Brain microvascular endothelial cell (primary cell): ENCODE measurements at places on chromosomes 13 and 19.

DNA sequence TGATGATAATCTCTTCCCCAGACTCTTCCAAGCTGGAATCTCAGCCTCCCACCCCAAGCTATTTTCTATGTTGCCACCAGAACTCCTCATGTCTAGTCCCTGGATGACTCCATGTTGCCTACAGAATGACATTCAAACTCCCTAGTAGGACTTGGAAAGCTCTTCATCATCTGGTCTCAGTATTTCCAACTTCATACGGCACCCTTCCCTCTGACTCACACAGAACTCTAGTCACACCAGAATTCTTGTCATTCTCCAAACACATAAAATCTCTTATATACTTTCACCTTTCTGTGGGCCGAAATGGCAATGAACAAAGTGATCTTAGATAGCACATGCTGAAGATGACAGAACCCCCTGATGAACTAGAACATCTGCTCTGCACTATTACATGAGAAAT is 86.2 kb downstream of the CAB39L start:
- peak; percentile 67 for DNase-seq

GRCh38 chr13:33918199-33918932 is 100.4 kb downstream of the RFC3 start:
- DNase-seq, result peak; percentile 71

DNA sequence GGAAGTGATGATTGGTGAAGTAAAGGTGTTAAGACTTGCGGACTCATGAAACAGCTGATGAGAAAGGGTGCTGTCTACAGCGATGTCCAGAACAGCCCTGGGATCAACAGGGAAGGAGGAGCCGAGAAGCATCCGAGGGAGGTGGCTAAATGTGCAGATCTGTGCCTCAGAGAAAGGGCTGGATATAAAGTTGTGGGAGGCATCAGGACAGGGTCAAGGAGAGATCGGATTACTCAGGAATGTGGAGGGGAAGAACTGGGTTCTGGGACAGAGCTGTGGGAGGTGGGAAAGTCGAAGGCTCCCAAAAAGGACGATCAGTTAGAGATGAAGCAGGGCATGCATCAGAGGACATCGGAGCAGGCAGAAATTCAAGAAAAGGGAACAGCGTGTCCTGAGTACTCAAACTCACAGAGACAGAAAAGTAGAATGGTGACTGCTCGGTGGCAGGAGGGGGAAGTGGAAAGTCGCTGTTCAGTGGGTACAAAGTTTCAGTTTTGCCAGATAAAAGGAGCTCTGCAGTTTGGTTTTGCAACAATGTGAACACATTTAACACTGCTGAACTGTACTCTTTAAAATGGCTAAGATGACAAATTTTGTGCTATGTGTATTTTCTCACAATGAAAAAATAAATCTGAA is 1.9 kb downstream of the SIGLEC14 start:
- DNase-seq, result no peak

DNA sequence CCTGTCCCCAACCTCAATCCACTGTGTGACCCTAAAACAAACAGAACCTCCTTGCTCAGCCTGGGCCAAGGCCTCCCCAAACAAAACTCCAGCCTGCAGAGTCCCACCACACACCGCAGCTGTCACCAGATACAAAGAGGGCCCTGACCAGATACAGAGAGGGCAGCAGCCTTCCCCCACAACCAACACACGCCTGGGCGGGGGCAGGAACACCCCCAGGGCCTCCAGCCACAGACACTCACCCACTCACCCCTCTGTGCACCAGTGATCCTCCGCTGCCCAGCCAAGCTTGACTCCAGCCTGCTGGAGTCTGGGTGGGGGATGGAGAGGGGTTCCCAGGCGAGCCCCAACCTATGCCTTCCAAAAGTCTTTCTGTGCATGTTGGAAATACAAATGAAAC is 5.9 kb upstream of the CIRBP start:
- DNase-seq, result no peak

- peak; percentile 46 for DNase-seq
Measured at GRCh38 chr19:35030257-35031071, at the start of gene SCN1B. Gene SCN1B (plus strand): TSS chr19:35030470. CDS start chr19:35030821, 351 bp downstream.

DNA sequence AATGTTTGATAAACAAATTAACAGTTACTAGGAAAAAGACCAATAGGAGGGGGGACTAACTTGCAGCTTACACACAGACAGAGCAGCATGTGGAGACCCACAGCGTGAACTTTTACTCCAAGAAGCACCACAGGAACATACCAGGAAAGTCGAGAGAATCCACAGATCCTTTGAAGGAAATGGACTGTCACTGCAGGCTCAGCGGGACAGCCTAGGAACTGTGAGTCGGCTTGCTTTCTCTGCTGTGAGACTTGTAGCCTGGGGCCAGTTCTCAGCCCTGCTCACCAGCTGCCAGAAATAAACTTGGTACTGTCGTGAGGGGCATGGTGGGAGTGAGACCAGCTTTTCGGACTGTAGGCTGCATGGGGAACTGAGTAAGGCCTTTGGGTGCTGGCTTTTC is 1211.5 kb downstream of the PCDH17 start:
- DNase-seq, result no peak

- DNase-seq, result peak; percentile 21
Measured at GRCh38 chr19:51807111-51807701, 12.2 kb downstream of the FPR3 start.

DNA sequence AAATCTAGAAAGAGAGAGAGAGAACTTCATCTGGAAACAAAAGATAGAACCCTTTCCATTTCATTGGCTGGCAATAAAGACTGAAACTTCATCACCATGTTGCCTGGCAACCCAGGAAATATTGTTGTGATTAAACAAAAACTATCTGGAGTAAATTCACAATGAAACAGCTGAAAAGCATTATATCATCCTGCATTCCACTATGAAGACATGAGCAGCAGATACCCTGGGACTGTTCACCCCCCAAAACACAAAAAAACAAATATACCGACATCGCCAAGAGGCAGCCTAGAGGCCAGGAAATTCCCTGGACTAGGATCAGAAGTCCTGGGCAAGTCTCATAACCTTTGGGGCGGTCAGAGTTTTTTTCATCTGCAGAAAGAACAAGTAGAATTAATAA is 158.3 kb downstream of the FOXO1 start:
- DNase-seq, result peak; percentile 87

DNA sequence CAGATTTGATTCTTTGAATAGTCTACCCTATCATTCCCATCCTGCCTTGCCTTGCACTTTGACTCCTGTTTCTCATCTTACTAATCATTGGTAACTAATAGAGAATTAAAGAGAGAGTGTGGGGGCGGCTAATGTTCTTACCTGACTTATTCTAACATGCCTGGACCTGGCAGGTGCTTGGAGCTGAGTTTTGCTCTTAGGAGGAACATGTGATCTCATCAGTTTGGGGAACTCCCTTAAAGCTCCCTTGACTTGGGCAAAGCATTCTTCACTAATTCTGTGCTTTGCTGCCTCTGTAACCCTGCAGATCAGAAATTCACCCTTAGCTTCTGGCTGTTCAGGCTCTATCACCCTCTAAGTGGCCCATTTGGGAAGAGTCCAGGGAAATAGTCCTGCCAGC is 861.1 kb downstream of the GPC5 start:
- DNase-seq, result no peak

DNA sequence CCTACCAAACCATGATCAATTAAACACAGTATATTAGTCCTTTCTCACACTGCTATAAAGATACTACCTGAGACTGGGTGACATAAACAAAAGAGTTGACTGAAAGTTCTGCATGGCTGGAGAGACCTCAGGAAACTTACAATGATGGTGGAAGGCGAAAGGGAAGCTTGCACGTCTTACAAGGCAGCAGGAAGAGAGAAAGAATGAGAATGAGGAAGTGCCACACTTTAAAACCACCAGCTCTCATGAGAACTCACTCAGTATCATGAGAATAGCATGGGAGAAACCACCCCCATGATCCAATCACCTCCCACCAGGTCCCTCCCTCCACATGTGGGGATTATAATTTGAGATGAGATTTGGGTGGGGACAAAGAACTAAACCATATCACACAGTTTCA is 324.9 kb upstream of the ZNF507 start:
- no peak for DNase-seq

GRCh38 chr13:30805132-30805537 is 69.8 kb downstream of the ALOX5AP start:
- DNase-seq, result no peak

DNA sequence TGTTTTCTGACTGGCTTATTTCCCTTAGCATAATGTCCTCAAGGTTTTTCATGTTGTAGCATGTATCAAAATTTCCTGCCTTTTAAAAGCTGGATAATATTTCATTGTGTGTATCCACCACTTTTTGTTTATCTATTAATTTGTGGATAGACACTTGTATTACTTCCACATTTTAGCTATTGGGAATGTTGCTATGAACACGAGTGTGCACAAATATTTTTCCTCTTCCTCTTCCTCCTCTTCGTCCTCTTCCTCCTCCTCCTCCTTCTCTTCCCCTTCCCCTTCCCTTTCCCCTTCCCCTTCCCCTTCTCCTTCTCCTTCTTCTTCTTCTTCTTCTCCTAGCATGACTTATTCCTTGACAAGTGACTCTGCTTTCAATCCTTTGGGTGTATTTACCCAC is 51.2 kb upstream of the KL start:
- DNase-seq, result no peak

GRCh38 chr13:79450110-79450509 is 30.8 kb upstream of the NDFIP2 start:
- no peak for DNase-seq

GRCh38 chr13:43963726-43964125 is 84.0 kb downstream of the LACC1 start:
- DNase-seq, result no peak

GRCh38 chr19:896434-896833 is 3.1 kb downstream of the RNU6-9 start:
- no peak for DNase-seq

DNA sequence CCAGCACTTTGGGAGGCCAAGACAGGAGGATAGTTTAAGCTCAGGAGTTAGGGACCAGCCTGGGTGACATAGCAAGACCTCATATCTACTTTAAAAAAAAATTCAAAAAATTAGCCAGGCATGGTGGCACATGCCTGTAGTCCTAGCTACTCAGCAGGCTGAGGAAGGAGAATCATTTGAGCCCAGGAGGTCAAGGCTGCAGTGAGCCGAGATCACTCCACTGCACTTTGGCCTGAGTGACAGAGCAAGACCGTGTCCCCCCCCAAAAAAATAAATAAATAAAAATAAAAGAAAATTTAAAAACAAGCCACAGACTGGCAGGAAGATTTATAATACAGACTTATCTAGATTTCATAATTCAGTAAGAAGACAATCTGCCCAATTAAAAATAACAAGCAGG is 14.8 kb downstream of the PSPC1 start:
- DNase-seq, result no peak

- no peak for DNase-seq
Measured at GRCh38 chr19:29858000-29858596, 46.3 kb downstream of the CCNE1 start.

DNA sequence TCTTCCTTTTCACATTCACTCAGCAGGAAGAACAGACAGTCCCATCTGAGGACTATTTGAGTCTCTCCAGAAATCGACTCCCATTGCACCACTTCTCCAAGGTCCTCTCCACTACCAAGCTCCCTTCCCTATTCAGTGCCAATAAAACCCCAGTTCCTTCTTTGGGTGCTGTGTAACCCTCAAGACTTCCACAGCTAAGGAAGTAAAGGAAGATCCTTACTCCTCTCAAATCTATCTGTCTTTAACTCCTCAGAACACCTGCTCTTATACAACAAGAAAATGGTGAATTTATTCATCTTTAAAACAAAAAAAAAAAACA is 29.2 kb upstream of the TM9SF2 start:
- no peak for DNase-seq

- no peak for DNase-seq
Measured at GRCh38 chr13:98377635-98378378, 199.1 kb downstream of the STK24 start.

GRCh38 chr13:66859078-66859477 is 371.1 kb downstream of the PCDH9 start:
- no peak for DNase-seq

DNA sequence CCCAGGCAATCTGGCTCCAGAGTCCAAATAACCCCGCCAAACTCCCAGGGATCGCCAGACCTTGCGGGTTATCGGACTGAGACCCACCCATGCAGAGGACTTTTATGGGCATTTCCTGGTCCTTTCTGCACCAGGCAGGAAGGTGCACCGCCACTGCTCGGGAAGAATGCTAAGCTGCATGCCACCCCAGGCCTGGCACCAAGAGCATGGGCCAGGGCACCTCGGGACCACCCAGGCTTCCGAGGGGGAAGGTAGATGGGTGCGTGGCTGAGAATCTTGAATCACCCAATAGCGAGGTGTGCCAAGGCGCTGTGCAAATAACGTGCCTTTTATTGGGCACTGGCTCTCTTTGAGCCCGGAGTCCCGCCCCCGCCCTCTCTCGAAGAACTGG is 422 bp upstream of the ZNF575 start:
- no peak for DNase-seq

DNA sequence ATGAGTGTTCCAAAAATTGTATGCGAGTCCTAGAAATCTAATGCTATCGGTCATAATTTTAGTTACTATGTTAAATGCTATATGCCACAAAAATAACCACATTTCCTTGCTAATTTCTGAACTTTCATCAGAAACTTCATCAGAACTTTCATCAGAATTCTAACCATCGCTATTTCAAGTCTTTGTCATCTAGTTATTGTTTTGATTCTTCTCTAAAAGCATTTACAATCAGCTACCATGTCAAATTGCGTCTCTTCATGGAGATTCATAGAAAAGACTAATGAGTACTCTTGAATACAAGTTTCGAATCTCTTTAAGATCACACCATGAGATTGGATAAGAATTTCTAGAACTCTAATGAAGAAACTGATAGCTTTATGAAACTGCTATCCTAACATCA is 52.7 kb upstream of the TM9SF2 start:
- no peak for DNase-seq

- peak; percentile 4 for DNase-seq
Measured at GRCh38 chr13:33799950-33800592, 17.9 kb upstream of the RFC3 start.

- DNase-seq, result no peak
Measured at GRCh38 chr19:12882589-12882988, 1.3 kb upstream of the DNASE2 start.

GRCh38 chr13:35857769-35858168 is 273.4 kb downstream of the DCLK1 start:
- peak; percentile 59 for DNase-seq

DNA sequence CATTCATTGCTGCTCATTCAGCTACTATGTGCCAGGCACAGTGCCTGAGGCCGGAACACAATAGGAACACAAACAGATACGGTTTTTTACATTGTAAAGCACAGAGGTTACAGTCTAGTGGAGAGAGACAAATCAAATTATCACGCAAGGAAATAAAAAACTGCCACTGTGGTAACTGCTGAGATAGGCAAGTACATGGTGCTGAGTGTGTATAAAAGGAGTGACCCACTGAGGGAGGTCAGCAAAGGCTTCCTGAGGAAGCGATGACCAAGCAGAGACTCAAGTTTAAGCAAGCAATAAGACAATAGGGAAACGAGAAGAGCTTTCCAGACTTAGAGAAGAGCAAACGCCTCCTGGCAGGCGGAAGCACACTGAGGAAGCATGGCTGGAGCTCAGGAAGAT is 56.4 kb downstream of the NUFIP1 start:
- DNase-seq, result peak; percentile 84

- DNase-seq, result no peak
Measured at GRCh38 chr19:47492137-47492533, 8.1 kb upstream of the KPTN start.

GRCh38 chr13:112586334-112586960 is 1.5 kb downstream of the TUBGCP3 start:
- no peak for DNase-seq
